IPS DF 6.9 (cell line): ENCODE measurements at places on chromosomes 16 and 17.

- DNase-seq: no peak
These were observed 1.0 kb downstream of the MYO15B start for GRCh38 chr17:75588596-75589011.

GRCh38 chr17:52647411-52647810 lies 488.9 kb upstream of the CA10 start:
- DNase-seq: no peak

GRCh38 chr17:81119223-81120148 lies 45.8 kb upstream of the PVALEF start:
- peak; percentile 91 for DNase-seq

GRCh38 chr17:56426901-56427300 lies 166.6 kb upstream of the NOG start:
- DNase-seq: no peak

GRCh38 chr17:72460711-72461110 lies 339.9 kb downstream of the SOX9 start:
- DNase-seq: no peak

GRCh38 chr17:37708616-37709212 lies 36.1 kb downstream of the HNF1B start:
- no peak for DNase-seq

DNA sequence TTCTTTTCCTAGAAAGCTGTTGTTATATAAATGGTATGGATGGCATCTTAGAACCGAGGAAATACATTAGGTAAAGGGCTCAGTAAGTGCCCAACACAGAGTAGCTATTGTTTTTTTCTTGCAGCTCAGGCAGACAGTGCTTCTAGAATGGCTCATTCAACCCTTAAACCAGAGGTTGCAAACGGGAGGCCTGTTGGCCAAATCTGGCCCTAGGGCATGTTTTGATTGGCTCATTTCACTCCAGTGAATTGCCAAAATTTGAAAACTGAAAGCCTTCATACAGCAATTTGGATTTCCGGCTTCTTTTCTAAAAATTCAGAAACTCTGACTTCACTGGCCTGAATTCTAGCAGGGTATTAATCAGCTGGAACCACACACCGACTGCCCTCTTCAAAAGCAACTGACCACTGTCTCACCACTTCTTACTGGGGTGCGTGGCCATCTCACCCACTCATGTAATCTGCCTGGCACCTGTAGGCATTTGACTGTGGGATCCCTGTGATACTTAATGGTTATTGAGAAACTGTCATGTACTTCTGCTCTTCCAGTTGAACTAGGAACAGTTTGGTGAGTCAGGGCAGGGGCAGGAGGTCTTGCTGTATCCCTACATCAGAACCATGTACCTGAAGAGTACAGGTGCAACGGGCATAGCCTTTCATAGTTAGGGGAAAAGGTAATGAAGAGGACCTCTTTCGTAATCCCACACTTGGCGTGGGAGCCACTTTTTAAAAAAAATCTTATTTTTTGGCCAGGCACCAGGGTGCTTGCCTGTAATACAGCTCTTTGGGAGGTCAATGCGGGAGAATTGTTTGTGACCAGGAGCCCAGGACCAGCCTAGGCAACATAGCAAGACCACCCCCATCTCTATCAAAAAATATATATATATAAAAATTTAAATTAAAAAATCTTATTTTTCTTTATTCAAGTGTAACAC lies 53.6 kb upstream of the SCNN1B start:
- no peak for DNase-seq

GRCh38 chr16:70522216-70523075 lies 908 bp downstream of the COG4 start:
- DNase-seq: no peak

- DNase-seq: no peak
These were observed 24.9 kb upstream of the CRYM start for GRCh38 chr16:21302898-21303528.

GRCh38 chr16:3212006-3212405 lies 23.0 kb downstream of the ZNF200 start:
- DNase-seq: no peak

DNA sequence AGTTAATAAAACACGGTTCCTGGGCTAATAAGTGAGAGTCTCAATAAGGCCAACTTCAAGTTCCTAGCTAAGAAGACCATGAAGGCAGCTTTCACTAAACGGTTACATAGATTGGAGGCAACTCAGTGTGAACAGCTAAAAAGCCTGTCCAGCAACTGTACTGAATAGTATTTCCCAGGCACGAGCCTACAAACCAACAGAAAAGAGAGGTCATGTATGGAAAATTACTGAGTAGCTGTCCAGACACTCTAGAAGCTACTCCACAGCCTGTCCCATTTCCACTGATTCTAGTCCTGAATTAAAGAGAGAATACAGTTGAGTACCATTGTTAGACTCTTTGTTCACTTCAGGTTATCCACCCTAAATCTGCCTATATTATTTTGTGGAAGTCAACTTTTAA lies 36.5 kb upstream of the C17orf78 start:
- no peak for DNase-seq

- DNase-seq: no peak
These were observed 3.3 kb downstream of the BCAR1 start for GRCh38 chr16:75248142-75248535.

GRCh38 chr16:81442220-81442915 lies 2.2 kb upstream of the CMIP start:
- DNase-seq: no peak

DNA sequence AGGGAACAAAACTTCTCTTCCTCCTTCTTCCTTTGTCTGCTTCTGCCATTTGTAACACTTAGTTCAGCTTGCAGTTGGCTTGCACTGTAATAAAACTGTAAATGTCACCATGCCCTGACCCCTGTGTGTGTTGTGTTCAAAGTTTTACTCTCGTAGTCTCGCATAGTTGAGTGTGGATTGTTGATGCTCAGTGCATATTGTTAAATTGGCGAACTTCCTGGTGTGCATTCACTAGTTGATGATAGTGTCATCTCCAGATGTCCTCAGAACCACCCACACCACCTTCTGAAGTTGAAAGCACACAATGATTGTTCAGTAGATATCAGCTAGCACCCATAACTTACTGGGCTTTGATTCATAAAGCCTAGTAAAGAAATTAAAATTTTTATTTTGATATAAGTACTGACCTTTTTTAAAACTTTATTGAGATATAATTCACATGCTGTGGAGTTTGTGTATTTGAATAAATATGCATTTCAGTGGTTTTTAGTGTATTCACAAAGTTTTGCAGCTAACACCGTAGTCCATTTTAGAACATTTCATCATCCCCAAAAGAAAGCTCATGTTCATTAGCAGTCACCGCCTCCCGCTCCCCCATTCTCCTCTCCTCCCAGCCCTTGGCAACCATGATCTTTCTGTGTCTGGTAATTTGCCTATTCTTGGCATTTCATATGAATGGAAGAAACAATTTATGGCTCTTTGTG lies 25.0 kb downstream of the USP10 start:
- no peak for DNase-seq

GRCh38 chr16:2710021-2710710 lies 9.9 kb downstream of the PRSS27 start:
- no peak for DNase-seq

- DNase-seq: no peak
These were observed 39.7 kb upstream of the TBC1D3K start for GRCh38 chr17:37884516-37884915.

GRCh38 chr17:77754956-77755355 lies 203.5 kb upstream of the TNRC6C start:
- no peak for DNase-seq
